ENCODE measurements at places on chromosomes 12 and 14.

DNA sequence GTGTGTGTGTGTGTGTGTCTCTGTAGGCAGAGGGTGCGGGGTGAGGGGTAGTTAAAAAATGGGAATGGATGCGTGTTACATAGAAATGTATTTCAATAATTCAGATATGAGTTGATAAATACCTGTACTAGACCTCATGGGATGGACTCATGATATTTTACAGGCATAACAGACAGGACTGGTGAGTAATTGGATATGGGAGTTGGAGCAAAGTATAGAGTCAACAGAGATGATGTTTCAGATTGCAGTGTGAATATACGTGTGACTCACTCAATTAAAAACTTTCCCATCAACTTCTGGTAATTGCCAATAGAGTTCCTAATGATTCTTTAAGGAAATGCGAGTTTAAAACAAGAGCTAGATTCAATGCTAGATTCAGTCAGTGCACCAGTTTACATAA is 711.9 kb downstream of the C12orf50 start:
- DNase-seq = no peak

DNA sequence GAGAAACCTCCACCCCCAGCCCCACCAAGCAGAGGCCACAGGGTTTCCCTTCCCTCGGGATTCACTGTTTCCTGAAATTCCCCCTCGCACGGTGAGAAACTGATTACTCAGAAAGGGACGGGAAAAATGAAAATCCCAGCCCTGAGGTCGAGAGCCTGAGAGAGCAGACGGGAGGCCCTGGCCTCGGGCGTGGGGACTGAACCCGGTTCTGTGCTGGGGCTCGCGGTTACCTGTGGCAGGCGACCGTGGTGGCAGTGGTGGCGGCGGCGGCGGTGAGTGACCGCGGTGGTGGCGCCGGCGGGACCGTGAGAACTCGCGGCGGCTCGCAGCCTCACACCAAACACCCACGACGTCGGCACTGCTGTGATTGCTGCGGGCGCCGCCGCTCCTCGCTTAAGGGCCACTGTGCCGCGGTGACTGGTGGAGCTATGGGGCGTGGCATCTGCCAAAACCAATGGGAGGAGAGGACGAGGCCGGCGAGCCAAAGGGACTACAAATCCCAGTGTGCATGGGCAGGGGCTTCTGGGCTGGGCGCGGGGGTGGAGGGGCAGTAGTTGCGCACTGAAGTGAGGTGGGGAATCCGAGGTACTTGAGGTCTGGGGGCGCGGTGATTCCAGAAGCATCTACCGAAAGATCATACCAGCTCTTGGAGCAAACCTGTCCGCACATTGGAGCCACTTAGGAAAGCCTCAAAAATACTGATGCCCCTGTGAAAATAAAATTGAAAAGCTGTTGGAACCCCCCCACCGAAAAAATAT is at the start of gene LGMN:
Gene LGMN (minus strand): TSS at position 369 of the 758 bp plus-strand sequence. CDS start 15,841 bp downstream, outside the sequence.
- peak; percentile 94 for DNase-seq

DNA sequence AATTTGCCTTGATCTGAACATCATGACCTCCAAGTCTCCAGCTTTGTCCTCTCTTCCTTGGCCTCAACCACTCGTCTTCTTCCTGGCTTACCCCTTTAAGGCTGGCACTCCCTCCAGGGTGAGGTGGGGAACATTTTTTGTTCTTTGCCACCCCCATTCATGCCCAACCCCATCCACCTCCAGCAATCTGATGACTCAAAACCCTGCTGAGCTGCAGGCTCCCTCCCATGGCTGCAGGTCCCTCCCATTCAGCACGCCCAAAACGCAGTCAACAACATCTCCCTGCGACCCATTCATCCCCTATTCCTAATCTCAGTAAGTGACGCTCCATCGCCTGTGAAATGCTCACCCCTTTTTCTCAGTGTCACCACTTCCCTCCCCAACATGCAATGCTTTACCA is 138.8 kb upstream of the PRMT8 start:
- DNase-seq = no peak

GRCh38 chr12:120939523-120939922 is 35.4 kb upstream of the SPPL3 start:
- DNase-seq = no peak

DNA sequence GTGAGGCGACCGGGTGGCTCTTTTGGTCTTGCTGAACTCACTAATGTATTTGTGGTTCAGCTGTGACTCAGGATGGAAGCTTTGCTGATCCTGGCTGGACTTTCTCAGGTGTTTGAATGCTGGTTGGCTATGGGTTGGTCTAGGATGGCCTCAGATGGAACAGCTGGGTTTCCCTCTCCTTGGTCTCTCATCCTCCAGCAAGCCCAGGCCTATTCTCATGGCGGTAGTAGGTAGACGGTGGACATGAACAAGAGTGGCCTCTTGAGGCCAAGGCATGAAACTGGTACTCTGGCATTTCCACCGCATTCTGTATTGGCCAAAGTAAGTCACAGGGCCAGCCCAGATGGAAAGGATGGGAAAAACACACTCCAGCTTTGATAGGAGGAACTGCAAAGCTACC is 11.8 kb upstream of the POLR3B start:
- no peak for DNase-seq

DNA sequence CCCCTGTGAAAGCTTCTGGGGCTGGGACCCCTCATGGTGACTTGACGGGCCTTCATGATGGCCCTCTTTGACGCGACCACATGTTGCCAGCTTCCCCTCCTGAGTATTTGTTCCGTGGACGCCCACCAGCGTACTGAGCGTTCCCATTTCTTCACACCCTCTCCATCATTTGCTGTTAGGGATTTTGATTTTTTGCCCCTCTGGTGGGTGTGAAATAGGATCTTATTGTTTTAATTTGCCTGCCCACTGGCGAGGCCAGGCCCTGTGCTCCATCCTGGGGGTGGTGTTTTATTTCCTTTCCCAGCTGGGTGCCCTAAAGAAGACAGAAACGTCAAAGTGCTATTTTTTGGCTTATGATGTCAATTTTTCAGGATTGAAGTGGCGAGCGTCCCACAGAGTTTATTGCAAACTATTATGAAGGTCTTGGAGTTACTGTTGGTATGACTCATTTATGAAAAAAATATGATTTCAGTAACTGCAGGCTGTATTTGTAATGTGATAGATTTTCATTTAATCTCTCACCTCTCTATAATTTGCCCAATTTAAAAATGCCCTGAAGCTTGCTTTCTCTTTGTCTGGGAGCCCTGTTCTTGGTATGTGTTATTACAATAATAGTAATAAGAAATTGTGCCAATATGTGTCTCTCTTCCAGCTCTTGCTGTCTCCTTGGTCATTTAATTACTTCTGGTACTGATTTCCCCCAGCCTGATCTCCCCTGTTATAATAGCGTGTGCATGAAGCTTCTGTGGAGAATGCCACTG is 99.6 kb downstream of the SLC25A47 start:
- no peak for DNase-seq

GRCh38 chr12:13437541-13437940 is 241.0 kb downstream of the EMP1 start:
- DNase-seq = no peak

GRCh38 chr12:57892232-57892972 is 45.9 kb upstream of the CTDSP2 start:
- DNase-seq = no peak

DNA sequence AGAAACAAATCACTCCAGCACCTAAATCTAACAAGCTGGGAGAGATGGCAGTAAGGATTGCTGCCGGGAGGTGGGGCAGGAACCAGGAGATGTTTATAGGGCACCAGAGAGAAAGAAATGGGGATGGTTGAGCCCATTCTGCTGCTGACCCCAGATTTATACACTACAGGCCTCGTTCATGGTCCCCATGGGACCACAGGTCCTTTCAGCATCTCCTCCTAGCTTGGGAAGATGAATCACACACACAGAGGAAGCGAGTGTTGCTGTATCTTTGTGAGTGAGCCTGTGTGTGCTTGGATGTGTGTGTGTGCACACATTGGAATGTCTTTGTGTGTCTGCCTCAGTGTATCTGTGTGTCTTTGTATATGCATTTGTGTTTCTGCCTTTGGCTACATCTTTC is 49.7 kb upstream of the FICD start:
- DNase-seq = no peak

DNA sequence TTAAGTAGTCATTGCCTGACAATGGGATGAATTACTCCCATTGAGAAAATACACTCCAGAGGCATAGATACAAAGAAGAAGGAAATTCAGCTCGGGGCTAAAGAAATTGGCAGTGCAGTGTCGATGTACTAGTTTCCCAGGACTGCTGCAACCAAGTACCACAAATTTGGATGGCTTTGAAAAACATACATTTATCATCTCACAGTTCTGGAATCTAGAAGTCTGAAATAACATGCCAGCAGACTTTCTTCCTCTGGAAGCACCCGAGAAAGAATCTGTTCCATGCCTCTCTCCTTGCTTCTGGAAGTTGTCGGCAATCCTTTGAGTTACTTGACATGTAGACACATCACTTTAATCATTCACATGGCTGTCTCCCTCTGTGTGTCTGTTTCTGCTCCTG is 101.9 kb downstream of the TMTC3 start:
- DNase-seq = no peak

GRCh38 chr12:81957631-81958030 is 198.5 kb upstream of the PPFIA2 start:
- DNase-seq = no peak

DNA sequence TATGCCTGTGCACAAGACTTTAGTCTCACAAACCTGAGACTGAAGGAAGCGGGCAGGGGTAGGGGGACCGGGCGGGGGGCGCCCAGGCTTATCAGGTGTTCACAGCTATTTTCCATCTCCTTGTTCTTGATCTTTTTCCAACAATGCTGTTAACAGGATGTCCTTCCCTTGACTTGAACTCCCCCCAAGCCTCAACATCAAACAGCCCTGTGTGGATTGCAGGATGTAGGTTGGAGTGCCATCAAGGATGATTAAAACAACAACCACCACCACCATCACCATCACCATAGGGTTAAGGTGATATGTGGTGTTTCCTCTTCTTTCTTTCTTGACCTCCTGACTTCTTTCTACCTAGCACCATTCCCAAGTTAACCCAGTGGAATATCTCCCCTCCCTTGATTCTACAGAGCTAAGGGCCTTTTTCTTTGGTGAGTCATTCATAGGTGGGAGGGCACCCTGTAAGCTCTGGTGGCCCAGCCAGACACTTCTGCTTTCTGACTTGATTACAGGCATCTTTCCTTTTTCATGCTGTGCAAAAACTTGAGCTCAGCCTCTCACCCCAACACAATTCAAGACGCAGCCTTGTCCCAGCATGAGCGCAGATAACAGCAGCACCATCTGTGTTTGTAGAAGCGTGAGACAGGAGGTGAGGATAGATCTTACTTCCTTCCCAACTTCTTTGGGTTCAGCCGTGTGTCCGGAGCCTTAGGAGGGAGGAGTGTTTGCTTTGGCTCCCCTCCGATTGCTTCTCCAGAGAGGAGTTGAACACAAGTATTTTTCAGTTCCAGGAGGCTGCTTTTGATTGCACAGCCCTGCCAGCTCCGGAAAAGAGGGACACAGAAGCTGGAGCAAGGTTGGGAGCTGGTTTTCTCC is 26.8 kb downstream of the FLVCR2 start:
- no peak for DNase-seq

GRCh38 chr14:36509069-36509917 is 10.7 kb downstream of the NKX2-1 start:
- no peak for DNase-seq

GRCh38 chr12:42960087-42960527 is 370.6 kb upstream of the PRICKLE1 start:
- no peak for DNase-seq

DNA sequence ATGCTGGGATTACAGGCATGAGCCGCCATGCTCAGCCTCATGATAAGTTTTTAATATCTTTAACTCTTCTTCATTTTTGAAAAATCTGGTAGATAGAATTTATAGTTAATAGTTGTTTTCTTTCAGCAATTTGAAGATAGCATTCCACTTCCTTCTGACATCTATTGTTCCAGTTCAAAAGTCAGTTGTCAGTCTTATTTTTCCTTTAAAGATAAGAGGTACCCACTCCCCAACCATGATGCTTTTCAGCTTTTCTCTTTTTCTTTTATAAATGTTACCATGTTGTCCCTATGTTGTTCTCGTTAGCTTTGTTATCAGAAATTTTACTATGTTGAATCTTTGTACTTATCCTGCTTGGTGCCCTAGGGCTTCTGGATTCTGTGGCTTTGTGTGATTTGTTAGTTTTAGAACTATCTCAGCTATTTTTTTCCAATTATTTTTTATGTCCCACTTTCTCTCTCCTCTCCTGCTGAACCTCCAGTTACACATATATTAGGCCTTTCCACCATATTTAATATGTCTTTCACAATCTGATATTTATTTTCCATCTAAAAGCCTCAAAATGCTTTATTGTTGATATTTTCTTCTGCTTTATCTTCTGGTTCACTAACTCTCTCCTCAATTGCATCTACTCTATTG is 181.6 kb upstream of the FOXN3 start:
- DNase-seq = no peak

GRCh38 chr12:118337194-118337838 is 35.4 kb downstream of the TAOK3 start:
- DNase-seq = no peak

DNA sequence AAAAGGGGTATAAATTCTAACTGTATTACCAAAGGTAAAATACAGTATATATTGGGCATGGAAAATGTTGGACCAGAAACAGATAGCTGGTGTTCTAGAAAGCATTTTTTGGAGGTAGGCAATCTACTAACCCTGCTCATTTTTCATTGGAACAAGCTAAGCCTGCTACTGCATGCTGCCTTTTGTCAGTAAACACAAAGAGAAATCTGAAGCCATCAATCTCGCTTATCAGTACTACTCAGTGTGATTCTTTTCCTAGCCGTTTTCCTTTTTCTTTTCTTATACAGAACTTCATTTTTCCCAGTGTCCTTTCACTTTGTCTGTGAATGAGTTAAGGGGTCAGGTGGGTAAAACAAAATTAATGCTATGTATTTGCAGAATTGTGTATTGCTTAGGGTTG is 312.3 kb downstream of the NPAS3 start:
- no peak for DNase-seq

DNA sequence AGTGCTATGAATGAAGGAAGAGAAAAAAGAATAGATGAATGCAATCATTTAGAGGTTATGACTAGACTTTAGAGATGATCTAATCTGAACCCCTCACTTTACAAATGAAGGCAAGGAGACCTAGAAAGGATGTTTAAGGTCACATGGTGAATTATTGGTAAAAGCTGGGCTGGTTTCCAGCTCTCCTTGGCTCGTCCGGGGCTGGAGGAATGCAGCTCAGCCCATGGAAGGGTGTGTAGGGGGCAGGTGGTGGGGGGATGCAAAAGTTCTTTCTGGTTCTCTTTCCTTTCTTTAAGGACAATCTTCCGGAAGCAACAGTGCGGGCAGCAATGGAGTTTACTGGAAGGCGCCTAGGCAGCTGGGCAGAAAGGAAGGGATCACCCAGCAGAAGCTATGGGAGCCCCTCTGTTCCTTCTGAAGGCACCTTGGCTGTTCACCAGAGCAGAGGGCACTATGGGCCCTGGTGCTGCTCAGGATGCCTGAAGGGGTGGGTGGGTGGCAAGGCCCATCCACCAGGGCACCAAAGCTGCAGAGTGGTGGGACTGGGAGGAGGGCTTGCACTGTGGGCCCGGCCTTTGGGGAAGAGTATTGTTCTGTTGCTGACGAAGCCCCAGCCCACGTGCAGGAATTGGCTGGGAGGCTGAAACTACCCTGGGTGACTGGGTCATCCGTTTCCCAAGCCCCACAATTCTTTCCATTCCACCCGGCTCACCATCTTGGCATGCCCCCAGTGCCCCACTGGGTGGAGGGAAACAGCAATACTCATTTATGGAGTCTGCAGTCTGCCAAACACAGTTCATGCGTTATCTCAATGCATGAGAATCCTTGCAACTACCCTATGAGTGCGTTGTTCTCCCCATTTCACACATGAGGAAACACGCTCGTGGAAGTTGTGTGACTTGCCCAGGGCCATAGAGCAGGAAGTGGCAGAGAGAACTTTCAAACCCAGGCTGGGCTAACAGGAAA is 78.2 kb downstream of the IRF2BPL start:
- DNase-seq = no peak

GRCh38 chr12:63354969-63355368 is 204.0 kb upstream of the AVPR1A start:
- DNase-seq = no peak

Data from thoracic aorta (tissue), 2 donors.